Dorsolateral prefrontal cortex (tissue), 122 donors: ENCODE measurements at places on chromosomes 3 and 15.
A peak's percentile ranks its signal among the peaks of the same experiment; 100 is the strongest.

GRCh38 chr3:148648685-148649352, 48.9 kb upstream of the AGTR1 start:
- no peak for DNase-seq

DNA sequence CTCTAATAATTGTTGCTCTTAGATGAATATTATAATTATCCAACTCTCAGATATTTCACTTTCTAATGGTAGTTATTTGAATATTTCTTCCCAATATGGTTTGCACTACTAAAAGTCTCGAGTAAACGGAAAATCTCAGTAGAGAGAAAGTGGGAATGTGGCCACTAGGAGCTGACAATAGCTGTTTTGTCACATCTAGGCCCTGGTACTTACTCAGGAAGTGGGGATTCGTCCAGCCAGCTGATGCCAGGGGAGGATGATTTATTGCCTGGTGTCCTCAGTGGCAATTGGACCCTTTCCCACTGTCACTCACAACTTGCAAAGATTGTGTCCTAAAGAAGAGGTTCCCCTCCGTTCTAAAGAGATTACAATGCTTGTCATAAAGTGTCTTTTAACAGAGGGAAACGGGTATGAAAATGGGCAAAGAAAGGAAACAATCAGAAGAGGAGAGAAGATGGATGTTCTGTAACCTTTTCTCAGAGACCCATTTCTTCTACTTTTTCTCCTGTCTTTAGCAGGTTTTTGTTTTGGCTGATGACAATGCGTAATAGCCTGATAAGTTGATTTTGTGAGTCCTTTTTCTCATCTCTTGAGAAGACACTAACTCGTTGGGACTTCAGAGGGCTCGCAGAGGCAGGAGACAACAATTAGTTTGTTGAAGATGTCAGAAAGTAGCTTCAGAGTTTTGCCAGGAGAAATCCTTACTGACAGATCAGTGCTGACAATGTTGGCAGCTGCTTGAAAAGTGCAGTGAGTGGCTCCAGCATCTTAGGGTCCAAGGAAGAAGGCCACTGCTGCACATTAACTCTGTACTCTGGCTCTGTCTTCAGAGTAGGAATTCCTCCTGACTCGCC, 320.6 kb downstream of the MECOM start:
- peak; percentile 24 for DNase-seq

GRCh38 chr3:150972366-150973071, at the start of gene CLRN1:
Gene CLRN1, minus strand, starts transcription at chr3:150972727. Its CDS starts 19 bp downstream, at chr3:150972708.
- DNase-seq: no peak

DNA sequence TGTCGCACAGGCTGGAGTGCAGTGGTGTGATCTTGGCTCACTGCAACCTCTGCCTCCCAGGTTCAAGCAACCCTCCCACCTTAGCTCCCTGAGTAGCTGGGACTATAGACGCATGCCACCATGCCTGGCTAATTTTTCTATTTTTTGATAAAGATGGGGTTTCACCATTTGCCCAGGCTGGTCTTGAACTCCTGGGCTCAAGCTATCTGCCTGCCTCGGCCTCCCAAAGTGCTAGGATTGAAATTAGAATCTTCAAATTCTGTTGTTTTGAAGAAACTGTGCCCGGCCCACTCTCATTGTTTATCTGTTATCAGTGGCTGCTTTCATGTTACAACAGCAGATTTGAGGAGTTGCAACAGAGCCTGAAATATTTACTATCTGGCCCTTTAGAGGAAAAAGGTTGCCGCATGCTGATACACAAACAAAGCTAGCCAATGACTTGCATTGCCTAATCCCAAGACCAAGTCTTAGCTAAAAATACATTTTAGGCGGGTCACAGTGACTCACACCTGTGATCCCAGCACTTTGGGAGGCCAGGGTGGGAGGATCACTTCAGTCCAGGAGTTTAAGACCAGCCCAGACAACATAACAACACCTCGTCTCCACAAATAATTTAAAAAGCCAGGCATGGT, 43.2 kb upstream of the PPP4R2 start:
- no peak for DNase-seq

DNA sequence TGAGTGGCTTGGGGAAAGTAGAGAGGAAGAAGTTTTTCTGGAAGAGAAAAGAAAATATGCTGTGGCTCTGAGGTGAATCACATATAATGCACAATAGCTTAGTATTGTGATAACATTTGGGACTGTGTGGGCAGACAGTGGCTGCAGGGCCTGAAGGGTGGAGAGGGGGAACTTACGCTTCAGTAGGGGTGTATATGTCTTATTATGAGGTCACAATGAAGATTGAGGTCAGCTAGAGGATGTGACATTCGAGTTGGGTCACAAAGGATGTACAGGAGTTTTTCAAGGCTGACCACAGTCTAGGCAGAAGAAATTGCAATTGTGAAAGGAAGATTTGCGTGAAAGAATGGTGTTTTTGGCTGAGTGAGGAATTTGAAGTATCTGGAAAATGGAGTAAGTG, 414.8 kb downstream of the LPP start:
- no peak for DNase-seq

GRCh38 chr15:78988361-78988911, 43.6 kb upstream of the CTSH start:
- no peak for DNase-seq

GRCh38 chr3:147410116-147410525, 956 bp downstream of the ZIC1 start:
- no peak for DNase-seq
